ENCODE measurements at places on chromosomes 12 and 14.

- no peak for DNase-seq
These were observed 503.0 kb upstream of the LMO3 start for GRCh38 chr12:17108877-17109541.

DNA sequence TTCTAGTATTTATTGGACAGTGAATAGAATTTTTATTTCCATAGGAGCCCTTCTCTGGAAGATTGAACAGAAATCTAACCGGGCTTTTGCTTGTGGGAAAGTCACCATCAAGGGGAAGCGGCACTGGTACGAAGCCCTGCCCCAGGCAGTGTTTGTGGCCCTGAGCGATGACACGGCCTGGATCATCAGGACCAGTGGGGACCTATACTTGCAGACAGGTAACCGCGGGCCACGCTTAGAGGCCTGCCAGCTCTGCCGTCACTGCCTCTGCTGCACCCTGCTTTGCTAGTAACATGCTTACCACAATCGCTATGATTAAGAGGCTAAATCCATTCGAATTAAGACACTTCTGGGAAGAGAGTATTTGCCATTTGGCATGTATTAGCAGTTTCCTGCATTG lies 69.2 kb downstream of the ANKRD9 start:
- DNase-seq, result no peak

- DNase-seq, result no peak
These were observed 183.3 kb downstream of the SSPN start for GRCh38 chr12:26378711-26379110.

- no peak for DNase-seq
These were observed 26.7 kb downstream of the C12orf75 start for GRCh38 chr12:105357162-105357691.

GRCh38 chr12:57148469-57149244 lies 1.2 kb upstream of the LRP1-AS start:
- no peak for DNase-seq

GRCh38 chr14:71060274-71060673 lies 153.0 kb downstream of the PCNX1 start:
- no peak for DNase-seq

- DNase-seq, result no peak
These were observed 117.7 kb downstream of the ETV6 start for GRCh38 chr12:11767029-11767724.

GRCh38 chr12:12720672-12721161 lies 3.5 kb downstream of the CDKN1B start:
- no peak for DNase-seq

DNA sequence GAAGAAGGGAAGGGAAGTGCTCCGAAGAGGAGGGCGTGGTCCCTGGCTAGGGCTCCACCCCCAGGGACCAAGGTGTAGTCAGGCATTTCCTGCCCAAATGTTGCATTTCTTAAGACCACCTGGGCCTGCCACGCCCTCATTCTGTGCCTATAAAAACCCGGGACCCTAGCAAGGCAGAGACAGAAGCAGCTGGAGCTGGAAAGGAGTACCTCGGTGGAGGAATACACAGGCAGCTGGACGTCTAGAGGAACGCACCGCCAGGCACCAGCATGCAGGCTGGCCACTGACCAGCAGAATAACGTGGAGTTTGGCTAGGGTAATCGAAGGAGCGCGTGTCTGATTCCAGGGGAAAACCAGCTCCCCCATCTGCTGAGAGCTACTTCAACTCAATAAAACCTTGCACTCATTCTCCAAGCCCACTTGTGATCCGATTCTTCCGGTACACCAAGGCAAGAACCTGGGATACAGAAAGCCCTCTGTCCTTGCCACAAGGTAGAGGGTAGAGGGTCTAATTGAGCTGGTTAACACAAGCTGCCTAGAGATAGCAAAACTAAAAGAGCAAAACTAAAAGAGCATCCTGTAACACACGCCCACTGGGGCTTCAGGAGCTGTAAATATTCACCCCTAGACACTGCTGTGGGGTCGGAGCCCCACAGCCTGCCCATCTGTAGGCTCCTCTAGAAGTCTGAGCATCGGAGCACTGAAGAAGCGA lies 21.0 kb downstream of the CFL2 start:
- no peak for DNase-seq

DNA sequence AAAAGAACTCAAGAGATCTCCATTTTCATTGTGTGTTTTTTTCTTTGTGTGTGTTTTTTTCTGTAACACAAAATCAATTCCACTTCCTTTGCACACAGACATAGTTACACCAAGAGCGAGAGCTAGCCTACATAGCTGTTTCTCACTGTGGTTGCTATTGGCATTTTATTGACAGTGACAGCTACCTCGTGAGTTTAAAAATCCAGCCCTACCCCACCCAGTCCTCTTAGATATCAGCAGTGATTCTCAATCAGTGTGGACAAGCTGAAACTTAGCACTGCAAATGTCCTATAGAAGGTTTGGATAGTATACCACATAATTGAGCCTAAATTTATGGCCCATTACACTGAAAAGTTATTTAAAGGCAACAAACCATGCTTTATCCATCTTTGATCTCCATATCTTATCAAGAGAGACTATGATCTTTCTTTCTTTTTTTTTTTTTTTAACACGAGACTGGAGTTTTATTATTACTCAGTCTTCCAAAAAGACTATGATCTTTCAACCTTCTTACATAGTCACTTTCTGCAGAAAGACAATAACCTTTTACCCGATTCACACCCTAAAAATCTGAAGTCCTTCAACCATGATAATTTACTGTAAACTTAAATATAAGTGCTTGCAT lies 46.8 kb downstream of the ATP2B1 start:
- no peak for DNase-seq

- DNase-seq, result no peak
These were observed 500 bp downstream of the GPR137C start for GRCh38 chr14:52553002-52553670.

GRCh38 chr12:121330692-121331091 lies 21.5 kb downstream of the ANAPC5 start:
- no peak for DNase-seq

GRCh38 chr12:52211716-52212585 lies 20.1 kb upstream of the KRT80 start:
- no peak for DNase-seq

DNA sequence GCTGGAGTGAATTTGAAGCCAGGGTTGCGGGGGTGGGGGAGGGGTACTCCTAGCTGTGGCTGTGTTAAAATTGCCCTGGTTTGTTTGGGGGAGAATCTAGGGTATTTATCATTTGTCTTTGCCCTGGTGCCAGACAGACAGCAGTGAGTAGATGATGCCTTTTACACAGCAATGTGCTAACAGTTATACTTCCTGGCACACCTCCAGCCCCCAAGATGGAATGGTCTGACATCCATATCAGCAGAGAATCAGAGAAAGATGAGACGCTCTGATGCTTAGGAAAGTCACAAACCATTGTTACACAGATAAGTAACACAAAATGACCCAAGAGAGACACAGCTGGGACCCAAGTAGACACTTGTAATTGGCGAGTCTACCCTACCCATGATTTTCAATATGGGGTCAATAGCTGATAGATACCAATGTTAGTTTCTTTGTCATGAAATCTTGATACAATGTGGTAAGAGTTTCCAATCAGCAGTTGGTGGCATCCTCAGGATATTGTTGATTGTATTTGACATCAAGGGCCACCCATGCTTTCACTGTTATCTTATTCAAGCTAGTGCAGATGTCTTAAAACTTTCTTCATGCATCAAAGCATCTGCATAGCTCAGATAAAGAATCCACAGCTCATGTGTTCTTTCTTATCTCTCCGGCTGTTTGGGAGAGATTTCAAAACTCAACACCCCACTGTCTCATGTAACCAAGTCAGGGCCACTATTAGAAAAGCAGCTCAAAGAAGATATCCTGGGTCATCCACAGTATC lies 2.6 kb upstream of the PRKAB1 start:
- no peak for DNase-seq

- DNase-seq, result no peak
These were observed 506.0 kb downstream of the DIO2 start for GRCh38 chr14:79705126-79705894.

DNA sequence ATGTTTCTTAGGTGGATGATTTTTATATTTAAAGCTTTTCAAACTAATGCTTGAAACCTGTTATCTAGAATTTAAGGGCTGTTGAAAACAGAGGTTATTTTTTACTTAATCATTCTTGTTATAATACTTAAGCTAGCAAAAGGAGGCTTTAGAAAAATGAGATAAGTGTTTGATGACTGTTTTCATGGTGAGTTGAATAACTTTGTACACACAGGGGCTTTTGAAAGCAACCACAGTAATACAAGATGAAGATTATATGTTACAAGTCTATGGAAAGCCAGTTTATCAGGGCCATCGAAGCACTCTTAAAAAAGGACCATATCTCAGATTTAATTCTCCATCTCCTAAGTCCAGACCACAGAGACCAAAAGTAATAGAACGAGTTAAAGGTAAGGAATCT lies 33.3 kb downstream of the KIAA0586 start:
- no peak for DNase-seq

DNA sequence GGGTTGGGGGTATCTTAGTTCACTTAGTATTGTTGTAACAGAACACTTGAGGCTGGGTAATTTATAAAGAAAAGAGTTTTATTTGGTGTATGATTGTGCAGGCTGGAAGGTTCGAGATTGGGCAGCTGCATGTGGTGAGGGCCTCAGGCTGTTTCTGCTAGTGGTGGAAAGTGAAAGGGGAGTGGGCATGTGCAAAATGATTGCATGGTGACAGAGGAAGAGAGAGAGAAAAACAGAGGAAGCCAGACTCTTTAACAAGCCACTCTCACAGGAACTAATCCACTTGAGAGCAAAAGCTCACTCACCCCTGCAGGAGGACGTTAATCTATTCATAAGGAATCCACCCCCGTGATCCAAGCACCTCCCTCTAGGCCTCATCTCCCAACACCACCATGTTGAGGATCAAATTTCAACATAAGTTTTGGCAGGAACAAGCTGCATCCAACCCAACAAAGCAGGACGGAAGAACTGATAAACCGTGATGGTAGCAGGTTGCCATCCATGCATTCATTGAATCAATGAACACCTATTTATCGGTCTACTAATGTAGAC lies 165.0 kb upstream of the GZMB start:
- no peak for DNase-seq

DNA sequence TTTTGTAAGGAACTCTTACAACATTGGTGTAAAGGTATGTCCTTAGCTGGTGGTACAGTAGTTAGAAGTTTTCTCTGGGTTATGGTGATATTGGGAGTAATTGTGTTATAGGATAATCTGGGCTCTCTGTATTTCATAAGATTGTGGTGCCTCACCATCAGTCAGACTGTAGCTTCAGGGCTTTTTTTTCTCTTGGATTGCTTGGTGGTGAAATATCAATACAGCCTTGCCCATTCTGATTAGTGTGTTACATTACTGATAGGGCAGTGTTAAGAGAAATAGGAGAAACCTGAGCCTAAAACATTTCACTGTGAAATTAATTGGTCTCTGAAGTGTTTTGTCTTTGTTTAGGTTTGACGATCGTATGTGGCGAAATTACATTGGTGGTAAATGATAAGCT lies 71.0 kb downstream of the RCOR1 start:
- DNase-seq, result no peak

DNA sequence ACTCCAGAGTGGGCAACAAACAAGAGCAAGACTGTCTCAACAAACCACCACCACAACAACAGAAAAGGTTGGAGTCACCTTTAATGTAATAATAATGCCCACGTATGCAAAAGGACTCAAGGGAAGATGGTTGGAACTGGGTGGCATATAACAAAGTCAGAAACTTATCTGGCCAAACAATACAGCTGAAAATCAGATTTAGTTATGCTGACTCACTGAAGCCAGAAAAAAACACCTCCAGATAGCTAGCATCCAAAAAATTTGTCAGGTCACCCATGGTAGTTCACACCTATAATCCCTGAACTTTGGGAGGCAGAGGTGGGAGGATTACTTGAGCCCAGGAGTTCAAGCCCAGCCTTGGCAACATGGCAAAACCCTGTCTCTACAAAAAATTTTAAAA lies 24.4 kb downstream of the SLC11A2 start:
- no peak for DNase-seq

DNA sequence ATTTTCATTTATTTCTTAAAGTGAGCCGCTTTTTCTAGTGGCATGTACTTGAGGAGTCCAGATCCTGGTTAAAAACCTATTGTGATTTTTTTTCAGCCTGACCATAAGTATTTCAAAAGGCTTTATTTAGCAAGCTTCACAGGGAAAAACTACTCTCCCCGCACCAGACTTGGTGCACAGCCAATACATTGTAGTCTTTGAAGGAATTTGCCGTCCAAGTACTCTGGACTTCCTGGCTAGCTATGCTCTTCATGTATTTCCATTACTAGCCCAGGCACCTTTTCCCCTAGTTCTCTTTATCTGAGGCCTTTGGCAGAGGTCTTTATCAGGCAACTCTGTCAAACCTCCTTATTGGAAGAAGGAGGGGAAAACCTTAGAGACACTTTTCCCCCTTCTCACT lies 234.7 kb downstream of the CCDC91 start:
- DNase-seq, result no peak

DNA sequence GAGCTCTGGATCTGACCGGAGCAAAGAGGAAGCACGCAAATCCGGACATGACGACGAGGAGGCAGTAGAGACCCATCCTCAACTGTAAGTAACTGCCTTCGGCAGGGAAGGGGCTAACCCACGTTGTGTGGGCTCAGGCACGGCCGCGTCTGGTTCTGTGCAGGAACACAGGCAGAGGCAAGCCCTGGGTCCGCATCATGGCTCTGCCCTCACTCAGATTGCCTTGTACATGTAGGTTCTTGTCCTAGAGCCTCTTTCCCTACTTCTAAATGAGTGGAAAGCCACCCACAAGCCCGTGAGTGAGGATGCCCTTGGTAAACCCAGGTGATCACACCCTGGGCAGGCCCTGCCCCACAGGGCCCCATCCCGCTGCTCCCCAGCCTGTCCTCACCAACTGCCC lies 8.9 kb upstream of the RPLP0 start:
- no peak for DNase-seq

- no peak for DNase-seq
These were observed 36.1 kb downstream of the ERP29 start for GRCh38 chr12:112049351-112049750.

DNA sequence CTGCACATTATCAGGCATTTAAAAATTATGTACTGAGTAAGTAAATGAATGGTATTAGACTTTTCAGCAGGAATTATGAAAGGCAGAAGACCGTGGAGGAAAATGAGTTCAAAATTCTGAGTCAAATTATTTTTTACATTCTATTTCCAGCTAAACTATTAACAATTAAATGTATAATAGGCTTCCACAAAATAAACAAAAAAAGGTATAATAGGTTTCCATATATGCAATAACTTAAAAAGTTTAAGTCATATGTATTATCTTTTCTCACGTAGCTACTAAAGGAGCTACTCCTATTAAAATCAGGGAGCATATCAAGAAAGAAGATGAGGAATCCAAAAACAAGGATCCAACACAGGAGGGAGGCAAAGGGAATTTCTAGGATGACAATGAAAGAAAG lies 11.4 kb upstream of the VCPKMT start:
- no peak for DNase-seq

GRCh38 chr12:57347284-57347683 lies 83.6 kb downstream of the R3HDM2 start:
- DNase-seq, result no peak

GRCh38 chr12:124994437-124994975 lies 1.1 kb downstream of the BRI3BP start:
- DNase-seq, result no peak

GRCh38 chr14:65000898-65001591 lies 14.3 kb downstream of the FNTB start:
- no peak for DNase-seq
